Stimulated activated CD4-positive, alpha-beta T cell treated with anti-CD3 and anti-CD28 coated beads, Interleukin-1b, Interleukin-23, amount 100 ng/mL, for 1 hour (primary cell): ENCODE measurements at places on chromosomes 3 and 15.

- no peak for DNase-seq
Measured at GRCh38 chr3:111768571-111769100, 90.4 kb upstream of the PHLDB2 start.

DNA sequence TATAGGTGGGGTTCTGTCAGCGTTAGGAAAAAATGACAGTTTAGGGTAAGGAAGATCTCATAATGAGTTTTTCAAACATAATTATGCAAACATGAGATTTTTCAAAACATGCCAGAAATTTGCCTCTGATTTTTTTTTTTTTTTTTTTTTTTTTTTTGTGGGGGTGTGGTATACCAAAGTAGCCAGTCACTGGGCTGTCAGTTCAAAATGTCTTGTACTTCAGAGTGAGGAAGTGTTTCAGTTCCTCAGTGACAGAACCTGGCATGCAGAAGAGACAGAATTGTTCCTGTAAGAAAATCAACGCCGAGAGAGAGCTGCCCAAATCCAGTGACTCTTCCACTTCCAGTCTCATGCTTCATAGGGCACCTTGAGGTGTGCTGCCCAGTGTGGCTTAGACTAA is 9.7 kb downstream of the NCBP2 start:
- DNase-seq = no peak

DNA sequence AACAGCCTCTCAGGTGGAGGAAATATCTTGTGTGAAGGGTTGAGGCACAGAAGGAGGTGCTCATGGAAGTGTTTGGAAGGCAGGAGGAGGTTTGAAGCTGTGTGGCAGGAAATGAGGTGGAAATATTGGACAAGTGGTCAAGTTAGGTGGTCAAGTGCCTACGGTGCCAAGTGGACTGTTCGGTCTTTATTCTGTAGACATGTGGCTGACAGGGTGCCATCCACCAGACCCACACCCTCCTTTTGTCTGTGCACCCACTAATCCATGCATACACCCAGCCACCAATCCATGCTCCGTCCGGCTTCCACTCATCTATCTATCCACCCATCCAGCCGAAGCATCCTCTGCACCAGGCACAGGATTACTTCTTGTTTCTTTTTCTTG is 2.2 kb downstream of the SLC6A20 start:
- no peak for DNase-seq

DNA sequence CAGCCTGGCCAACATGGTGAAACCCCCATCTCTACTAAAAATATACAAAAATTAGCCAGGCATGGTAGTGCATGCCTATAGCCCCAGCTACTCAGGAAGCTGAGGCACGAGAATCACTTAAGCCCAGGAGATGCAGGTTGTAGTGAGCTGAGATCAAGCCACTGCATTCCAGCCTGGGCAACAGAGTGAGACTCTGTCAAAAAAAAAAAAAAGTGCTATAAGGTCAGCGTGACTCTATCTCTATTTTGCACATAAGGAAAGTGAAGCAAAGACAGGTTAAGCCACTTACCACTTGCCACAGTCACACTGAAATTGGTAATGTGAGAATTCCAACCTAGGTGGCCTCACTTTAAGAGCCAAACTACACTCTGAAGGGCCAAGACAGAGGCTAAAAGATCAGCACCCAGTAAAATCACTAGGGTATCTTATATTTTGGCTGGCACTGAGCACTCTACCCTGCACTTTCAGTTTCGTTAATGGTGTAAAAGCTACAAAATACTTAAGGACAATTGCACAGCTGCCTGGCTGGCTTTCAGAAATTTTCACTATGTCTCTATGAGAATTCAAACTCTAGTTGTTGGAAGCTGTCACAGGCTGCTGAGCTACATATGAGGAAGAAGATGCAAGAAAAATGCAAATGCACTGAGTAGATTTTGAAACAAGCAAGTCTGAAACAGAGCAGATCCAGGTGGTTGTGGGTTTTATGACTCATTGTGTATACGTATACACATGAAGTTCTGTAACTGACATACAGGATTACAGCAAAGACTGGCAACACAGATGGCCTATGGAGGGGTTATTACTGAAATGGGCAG is 32.7 kb downstream of the TRANK1 start:
- no peak for DNase-seq

DNA sequence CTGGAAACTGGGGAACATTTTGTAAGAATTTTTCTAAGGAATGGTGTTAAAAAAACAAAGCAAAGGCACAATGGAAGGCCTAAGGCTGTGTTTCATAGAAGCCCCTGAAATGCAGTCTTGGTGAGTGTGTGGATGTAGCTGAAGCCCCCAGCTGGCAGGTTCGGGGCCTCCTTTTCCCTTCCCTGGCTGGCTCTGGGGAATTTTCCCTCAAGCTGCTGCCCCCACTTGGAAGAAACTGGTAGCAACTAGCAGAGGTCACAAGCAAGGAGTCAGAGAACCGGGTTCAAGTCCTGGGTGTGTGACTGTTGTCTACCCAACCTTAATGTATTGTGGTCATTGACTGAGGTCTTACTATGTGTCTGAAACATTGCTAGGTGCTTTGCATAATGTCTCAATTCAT is 85.3 kb upstream of the MYZAP start:
- no peak for DNase-seq

DNA sequence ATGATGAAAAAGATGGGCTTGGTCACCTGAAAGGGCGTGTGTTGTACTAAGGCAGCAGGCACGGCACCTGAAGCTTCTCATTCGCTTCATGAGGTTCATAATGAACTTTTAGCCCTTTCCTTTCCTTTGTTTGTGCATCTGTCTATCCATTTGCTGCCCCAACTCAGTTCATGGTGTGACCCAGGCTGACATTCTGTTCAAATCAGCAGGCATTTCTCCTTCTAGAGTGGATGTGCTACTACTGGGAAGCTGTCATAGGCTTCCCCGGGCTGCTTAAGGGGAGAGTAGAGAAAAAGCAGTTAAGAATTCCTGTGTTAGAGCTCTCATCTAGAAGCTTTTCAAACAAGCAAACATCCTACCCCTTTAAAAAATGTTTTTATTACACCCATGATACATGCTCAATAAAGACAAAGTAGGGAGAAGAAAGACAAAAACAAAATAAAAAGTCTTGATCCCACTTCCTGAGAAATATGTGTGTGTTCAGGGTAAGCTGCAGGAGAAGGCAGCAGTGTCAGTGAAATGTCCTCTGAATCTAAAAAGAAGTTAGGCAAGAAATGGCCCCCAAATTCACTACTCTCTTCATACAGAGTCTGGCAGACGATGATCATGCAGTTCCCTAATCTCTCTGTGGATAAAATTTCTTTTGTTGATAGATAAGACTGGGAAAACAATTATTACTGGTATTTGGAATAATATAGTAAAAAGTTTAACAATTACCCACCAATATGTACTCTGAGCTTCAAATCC is 136.9 kb upstream of the PFN2 start:
- no peak for DNase-seq

- no peak for DNase-seq
Measured at GRCh38 chr3:58101499-58102389, 93.5 kb downstream of the FLNB start.

DNA sequence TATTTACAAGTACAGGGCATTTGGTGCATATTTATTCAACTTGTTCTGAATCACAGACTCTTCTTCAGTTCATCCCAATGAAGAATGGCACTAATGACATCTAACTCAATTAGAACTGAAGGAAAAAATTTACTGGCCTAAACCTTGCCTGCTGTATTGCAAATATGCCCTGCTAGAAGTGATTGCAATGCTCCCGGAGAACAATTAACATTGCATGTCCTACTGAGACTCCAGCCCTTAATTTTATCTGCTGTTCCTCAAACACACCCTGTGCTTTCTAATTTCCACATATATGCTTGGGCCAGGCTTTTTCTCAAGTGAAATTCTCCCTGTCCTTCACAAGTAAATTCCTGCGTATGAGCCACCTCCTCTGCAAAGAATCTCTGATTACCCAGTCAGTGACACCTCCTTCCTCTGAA is 8.3 kb downstream of the ACKR4 start:
- DNase-seq = no peak

GRCh38 chr3:112476346-112476745 is 22.9 kb downstream of the BTLA start:
- DNase-seq = no peak

- no peak for DNase-seq
Measured at GRCh38 chr3:52140769-52141168, 13.5 kb downstream of the POC1A start.

DNA sequence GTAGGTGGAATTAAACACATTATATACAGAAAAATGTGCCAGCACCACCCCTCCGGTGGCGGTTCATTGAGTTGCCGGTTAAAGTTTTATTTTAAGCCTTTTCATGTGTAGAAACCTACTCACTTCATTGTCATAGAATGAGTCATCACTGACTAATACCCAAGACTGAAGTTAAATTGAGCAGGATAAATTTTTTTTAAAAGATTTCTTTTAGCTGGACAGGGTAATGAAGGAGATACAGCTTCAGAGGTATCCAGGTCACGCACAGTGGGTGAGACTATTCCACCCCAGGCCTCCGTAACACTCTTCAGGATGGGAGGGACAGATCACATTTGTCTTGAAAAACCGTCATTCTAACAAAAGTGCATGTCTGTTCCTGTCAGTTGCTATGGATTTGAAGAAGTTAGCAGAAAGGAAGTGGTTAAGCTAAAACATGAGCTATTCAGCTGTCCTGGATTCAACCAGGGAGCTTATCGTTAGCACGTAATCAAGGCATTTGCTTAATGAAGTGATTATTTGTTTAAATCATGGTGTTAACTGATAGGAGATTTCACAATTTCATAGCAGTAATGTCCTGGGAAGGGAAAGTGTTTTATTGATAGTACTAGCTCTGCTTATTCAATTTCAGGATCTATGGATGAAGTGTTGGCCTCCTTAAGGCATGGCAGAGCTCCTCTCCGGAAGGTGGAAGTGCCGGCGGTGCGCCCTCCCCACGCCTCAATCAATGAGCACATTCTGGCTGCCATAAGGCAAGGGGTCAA is 23.4 kb downstream of the WHAMM start:
- no peak for DNase-seq
